ENCODE measurements at places on chromosomes 11 and 22.

DNA sequence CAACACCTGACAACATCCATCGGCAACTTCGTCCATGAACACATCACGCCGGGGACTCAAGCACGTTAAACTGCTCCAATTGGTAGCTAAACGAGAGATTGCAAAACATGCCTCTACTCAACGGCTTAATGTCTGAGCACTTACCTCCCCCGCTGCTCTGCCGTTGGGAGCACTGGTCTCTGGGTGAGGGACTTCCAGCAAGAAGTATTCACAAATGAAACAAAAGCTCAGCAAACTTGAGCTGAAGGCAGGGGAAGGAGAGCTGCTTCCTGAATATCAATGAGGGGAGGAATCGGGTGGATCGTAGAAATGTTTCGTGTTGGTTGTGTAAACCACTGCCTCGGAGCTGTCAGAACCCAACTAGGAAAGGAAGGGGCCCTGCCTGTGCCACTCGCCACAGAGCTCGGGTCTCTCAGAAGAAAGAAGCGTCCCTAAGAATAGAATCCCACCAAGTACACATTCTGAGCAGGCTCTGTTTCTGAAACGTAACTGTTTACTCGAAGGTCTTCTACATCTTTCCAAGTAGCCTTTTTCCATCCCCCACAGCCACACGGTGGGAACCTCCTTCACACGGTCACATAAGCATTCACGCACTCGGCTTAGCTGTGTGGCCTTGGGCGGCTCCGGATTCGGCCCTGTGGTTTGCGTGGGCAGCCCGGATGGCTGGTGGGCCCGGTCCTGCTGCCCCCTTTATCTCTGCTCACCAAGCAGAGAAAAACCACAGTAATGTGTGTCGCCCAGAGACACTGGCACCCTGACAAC is at the start of gene MLC1:
Gene MLC1 (minus strand): TSS at position 216 of the 762 bp plus-strand sequence. CDS start 524 bp downstream, outside the sequence.
- DNase-seq = no peak

GRCh38 chr11:28318871-28319270 is 210.7 kb downstream of the METTL15 start:
- DNase-seq = no peak

DNA sequence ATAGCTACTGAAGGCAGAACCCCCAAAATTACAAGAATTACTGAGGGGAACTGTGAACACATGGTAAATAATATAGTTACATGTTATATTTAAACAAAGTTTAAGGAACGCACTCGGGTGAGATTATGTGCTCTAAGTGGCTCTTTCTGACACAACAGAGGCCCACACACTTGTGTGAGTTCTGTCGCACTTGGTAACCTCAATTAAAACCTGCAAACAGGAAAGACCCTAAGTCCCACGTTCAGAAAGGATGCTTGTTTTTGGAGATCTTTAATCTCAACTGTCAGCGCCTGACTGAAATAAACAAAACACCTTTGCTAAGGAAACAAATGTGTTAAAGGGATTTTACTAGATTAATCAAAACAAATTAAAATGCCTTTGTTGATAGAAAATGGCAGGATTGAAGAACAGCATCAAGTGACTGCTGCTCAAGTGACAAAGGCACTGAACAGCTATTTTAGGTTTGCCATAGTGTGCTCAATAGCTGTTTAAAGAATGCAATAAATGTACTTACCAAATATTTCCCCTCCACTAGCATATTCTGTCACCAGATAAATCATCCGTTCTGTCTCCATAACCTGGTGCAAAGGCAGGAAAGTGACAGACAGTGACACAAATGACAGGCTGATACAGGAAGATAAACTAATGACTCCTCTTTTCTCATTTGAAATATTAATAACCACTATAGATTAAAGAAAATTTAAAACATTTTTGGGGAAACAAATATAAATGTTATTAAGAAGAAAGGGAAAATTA is 116.3 kb upstream of the APOA1 start:
- no peak for DNase-seq

- no peak for DNase-seq
Measured at GRCh38 chr22:19686946-19687345, 27.4 kb upstream of the SEPTIN5 start.

GRCh38 chr11:134506046-134506445 is 94.0 kb upstream of the B3GAT1 start:
- no peak for DNase-seq

Data from NCI-H774 (cell line).